ENCODE measurements at places on chromosomes 12 and 14.

DNA sequence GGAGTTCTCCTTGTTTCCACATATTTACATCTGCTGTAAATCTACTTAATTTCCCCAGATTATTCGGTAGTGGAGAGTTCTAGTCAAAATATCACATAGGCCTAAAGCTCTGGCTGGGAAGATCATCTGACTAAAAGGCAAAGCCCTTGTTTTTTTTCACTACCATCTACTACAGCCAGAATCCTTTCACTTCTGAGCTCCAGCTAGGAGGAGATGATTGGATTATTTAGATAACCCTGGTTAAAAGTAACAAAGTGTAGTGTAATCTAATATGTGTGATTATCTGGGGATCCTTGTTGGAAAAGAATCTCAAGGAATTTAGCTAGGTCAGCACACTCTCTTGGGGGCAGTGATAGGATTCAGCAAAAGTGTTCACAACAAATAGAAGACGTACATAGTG is 125.4 kb downstream of the DYRK2 start:
- DNase-seq, result no peak

GRCh38 chr12:66197495-66197921 is 8.5 kb downstream of the IRAK3 start:
- no peak for DNase-seq

DNA sequence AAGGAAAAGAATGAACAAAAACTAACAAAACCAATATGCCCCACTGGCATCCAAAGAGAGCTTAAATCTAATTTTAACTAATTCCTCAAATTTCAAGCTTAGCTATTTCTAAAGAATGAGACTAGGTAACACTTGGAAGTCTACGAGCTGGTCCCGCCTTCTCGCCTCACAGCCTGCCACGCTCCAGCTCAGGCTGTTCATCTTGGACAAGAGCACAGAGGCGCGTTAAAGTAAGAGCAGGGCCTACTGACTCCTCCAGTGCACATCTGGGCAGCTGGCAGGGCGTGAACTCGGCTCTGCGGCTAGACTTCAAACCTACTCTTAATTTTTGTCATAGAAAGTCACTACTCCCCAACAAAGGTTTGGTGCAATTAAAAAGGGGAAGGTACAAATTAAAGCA is 64.6 kb downstream of the DICER1 start:
- DNase-seq, result no peak

DNA sequence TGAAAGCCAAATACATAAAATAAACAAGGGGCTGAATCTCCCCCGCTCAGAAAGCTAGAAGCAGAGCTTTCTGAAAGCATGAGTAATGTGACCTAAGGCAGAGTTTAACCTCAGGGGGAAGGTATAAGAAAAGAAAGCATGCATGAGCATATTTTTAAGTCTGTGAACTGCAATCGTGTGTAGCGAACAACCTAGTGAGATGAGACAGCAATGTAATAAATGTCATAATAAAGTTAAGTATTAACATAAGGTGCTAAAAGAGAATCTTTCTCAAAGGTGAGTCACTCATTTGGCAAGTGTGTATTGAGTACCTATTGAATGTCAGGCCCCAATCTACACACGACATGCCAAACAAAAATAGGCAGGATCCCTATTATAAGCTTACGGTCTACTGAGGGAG is 14.2 kb upstream of the WDR20 start:
- no peak for DNase-seq

- DNase-seq, result no peak
These were observed 159.7 kb upstream of the EGLN3 start for GRCh38 chr14:34110531-34110930.

- DNase-seq, result no peak
These were observed 1.1 kb downstream of the SYNJ2BP start for GRCh38 chr14:70415788-70416187.

DNA sequence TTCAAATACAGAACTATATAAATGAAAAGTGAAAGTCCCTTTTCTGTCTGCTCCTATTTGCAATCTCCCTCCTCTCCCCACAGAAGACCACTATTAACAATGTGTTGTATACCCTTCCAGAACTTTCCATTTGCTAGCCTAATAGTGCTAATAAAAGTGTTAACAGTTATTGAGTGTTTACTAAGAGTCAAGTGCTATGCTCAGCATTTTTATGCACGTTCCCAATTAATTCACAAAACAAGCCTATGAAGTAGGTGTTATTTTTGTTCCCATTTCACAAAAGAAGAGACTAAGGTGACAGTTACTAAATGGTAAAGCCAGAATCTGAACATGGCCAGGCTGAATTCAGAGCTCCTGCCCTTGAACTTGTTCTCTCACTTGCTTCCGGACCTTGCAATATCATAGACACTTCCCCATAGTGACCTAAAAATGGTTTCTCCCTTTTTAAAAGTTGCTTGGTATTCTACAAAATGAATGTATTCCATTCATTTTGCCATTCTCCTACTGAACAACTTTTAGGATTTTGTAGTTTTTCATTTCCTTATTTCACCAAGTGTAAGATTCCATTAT is 1.6 kb upstream of the PRKAB1 start:
- no peak for DNase-seq

DNA sequence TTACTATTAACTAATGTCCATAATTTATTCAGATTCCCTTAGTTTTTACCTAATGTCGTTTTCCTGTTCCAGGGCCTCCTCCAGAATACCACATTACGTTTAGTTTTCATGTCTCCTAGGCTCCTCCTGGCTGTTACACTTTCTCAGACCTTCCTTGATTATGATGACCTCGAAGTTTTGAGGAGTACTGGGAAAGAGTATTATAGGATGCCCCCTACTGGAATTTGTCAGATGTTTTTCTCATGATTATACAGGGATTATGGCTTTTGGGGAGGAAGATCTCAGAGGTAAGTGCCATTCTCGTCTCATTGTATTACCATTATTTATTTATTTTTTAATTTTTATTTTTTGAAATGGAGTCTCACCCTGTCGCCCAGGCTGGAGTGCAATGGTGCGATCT is 17.7 kb upstream of the C1S start:
- DNase-seq, result peak; percentile 4

- no peak for DNase-seq
These were observed 33.9 kb downstream of the SLC35F4 start for GRCh38 chr14:57831981-57832380.

- DNase-seq, result no peak
These were observed 62.1 kb upstream of the PLEKHG7 start for GRCh38 chr12:92640691-92641090.

DNA sequence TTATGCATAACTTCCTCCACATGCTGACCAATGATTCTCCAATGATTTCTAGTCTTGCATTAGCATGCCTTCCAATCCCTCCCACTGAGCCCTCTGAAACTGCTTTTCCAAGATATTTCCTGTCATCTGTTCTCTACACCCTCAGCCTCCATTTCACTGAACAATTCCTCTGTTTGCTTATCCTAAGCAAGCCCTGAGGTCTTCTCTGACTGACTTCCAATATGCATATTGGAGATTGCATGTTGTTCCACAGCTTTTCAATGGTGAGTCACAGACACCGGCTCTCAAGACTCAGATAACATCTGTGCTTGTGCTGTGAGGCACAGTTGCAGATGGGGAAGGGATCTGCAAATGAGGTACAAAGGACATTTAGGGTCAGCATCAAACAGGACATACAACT is 141.0 kb downstream of the SLC16A7 start:
- DNase-seq, result no peak

- no peak for DNase-seq
These were observed 251.9 kb downstream of the TMEM132D start for GRCh38 chr12:129651951-129652350.

- DNase-seq, result peak; percentile 83
These were observed 21.6 kb downstream of the TMTC2 start for GRCh38 chr12:82708061-82708879.

DNA sequence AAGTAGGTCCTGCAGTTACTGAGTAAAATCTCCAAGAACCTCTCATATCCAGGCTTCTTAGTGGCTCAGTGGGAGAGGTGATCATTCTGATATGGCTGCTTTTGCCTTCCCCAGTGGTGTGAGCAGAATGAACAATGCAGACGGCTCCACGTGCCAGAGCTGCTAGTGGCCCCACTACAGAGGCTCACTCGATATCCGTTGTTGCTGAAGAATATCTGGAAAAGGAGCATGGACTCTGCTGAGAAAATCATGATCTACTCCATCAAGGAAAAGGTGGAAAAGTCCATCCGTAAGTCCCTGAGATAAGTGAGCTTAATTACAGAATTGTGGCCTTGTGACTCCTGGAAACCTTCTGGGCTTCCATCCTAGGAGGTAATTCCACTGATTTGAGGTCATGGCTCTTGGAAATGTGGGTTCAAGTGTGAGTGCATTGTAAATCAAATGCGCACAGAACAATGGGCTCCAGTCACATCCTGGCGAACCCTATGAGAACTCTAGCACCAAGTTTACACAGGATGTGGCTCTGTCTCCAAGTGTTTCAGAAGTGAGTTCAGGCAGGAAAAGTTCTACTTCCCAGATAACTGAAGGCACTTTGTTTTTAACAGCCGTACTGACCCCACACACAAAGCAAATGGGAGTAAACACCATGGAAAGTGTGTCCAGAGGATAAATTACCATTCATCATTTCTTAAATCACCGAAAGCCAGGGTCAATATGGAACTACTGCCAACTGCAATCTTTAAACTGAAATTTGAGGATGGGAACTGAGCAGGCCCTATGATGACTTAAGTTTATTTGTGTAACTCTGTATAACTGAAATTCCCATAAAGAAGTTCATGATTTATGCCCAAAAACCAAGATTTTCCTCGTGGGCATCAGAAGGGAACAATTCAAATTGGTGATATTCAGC is 51.4 kb downstream of the PLEKHG7 start:
- DNase-seq, result no peak

All from midbrain (tissue), 1 donor.